ENCODE measurements at places on chromosomes 11 and 22.

GRCh38 chr11:99686838-99687237 lies 666.1 kb downstream of the CNTN5 start:
- DNase-seq = no peak

GRCh38 chr11:315051-315481 lies 1.2 kb downstream of the IFITM1 start:
- no peak for DNase-seq

DNA sequence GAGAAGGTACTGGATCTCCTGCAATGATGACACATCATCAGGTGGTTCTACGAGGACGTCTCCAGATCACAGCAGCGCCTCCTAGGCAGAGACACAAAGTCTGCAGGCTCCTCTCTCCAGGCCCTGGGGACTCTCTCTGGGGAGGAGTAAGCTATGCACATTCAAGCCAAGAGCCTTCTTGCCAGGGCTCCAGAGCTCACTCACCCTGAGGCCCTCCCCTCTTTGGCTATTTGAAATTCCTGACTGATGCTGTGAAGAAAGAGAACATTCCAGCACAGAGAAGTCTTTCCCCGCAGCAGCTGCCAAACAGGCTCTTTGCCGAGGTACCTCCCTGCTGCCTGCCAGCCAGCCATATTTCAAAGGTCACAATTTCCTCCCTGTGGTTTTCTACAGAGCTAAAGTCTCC lies 204.9 kb downstream of the CSNK2A3 start:
- no peak for DNase-seq

DNA sequence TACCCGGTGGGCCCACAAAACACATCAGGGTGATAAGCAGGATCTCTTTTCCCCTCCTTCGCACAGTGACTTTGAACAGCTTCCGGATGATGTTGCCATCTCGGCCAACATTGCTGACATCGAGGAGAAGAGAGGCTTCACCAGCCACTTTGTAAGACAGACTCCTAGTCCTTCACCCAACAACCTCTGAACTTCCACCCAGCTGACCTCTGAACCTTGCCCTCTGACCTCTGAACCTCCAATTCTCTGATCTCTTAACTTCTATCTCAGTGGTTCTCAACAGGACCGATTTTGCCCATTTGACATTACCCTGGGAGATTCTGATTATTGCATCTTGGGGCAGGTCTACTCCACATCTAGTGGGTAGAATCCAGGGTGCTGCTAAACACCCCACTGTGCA lies 3.2 kb downstream of the NCF4 start:
- DNase-seq = no peak

GRCh38 chr22:46053563-46054090 lies 76.7 kb upstream of the WNT7B start:
- DNase-seq = no peak

All from KBM-7 (cell line).